ENCODE measurements at places on chromosomes 13 and 19.
A peak's percentile ranks its signal among the peaks of the same experiment; 100 is the strongest.

- DNase-seq, result no peak
Measured at GRCh38 chr19:28549680-28550277, 663.2 kb downstream of the UQCRFS1 start.

DNA sequence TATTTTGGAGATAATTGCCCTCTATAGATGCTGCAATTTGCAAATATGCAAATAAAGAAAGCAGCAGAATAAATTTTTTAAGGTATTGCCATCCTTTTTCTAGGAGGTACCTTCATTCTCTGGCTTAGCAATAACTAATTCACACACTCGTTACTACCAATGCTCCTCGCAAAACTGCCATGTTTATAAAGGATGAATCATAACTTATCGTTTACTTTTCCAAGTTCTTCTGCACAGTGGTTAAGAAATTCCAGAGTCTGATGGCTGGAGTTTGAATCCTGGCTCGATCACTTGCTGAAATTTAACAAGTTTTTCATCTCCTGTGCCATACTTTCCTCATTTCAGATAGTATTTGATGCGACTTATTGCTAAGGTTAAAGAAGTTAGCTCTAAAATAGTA lies 708.6 kb upstream of the KLHL1 start:
- DNase-seq, result no peak

- DNase-seq, result no peak
Measured at GRCh38 chr13:90272356-90272755, 1075.1 kb upstream of the MIR17HG start.

- no peak for DNase-seq
Measured at GRCh38 chr13:41658057-41658661, 200.8 kb downstream of the RGCC start.

- no peak for DNase-seq
Measured at GRCh38 chr19:313169-313987, 22.2 kb upstream of the PLPP2 start.

GRCh38 chr19:5225486-5226345 lies 114.9 kb downstream of the PTPRS start:
- no peak for DNase-seq

DNA sequence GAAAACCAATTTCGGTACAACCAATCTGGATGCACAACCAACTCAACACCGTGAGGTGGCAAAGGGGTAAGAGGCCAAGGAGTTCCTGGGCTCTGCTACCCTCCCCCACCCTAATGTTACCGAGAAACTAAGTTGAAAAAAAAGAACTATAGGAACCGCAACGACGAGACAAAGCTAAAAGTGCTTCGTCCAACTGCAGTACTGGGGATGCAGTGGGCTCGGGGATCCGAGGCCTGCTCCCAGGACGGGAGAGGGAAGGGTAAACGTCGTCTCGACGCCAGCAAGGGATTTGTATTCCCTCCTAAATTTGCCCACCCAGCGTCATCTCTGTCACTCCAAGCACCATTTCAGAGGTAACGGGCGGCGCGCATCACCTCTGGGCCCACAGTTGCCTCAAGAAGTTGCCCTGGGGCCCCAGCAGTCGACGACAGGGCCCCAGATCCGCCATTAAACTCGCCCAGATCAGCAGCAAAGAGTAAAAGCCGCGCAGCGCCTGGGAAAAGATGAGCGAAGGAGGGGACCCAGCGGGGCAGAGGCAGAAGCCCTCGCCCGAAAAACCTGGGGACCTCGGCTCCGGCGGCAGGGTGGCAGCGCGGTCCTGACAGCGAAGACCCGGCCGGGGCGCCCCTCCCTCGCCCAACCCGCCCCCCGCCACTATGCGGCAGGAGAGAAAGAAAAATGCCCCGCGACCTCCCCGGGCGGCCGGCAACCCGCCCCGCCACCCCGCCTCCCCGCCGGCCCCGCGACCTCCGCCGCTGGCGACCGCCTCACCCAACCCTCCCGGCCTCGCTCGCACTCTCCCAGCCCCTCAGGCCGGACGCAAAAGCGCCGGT lies 752 bp downstream of the ZMYM5 start:
- DNase-seq, result peak; percentile 54

DNA sequence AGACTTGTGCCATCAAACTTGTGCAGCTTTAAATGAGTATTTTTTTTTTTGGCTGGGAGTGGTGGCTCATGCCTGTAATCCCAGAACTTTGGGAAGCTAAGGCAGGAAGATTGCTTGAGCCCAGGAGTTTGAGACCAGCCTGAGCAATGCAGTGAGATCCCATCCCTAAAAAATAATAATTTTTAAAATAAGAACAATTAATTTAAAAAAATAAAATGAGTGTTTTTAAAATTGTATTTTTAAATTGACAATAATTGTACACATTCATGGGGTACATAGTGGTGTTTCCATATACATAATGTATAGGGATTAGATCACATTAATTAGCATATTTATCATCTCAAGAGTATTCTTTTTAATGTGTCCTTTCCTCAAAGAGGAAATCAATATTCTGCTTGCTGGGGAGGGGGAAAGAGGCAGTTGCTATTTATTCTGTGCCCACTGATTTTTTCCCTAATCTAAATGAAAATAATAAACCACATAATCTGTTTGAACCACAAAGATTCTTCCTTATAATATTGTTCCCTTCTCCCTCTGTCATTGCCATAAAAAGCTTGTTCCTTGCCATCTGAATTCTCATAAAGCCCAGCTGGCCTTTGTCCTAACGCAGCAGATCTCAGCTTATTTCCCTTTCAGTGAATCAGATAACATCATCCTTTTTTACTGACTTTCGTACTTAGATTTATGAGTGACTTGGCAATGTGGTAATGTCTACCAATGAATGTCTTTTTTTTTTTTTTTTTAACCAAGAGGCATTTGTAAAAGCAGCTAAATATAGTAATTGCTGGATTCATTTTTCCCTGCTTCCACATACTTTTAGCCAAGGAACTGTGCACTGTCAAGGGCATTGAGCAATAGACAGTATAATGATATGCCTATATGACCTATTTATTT lies 81.8 kb upstream of the RUBCNL start:
- no peak for DNase-seq

GRCh38 chr19:56377105-56377924 lies 16.0 kb downstream of the ZNF582 start:
- DNase-seq, result no peak

GRCh38 chr13:110714797-110715394 lies 1.4 kb downstream of the ING1 start:
- DNase-seq, result no peak

DNA sequence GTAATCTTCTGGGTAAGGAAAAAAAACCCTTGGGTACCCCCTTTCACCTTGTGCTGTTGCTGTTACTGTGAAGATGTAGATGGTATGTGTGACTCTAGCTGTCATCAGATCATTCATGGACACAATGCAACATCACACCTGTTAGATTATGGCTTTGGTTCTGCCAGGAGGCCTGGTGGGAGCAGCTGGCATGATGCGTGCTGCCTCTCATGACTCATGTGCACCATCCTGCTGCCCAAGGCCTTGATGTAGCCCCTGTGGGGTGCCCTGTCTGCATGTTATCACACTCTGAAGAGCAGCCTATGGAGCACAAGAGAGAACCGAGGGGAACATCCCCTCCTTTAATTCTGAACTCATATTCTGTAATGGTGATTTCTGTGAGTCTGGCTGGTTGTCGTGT lies 57.7 kb upstream of the TEX29 start:
- DNase-seq, result no peak

DNA sequence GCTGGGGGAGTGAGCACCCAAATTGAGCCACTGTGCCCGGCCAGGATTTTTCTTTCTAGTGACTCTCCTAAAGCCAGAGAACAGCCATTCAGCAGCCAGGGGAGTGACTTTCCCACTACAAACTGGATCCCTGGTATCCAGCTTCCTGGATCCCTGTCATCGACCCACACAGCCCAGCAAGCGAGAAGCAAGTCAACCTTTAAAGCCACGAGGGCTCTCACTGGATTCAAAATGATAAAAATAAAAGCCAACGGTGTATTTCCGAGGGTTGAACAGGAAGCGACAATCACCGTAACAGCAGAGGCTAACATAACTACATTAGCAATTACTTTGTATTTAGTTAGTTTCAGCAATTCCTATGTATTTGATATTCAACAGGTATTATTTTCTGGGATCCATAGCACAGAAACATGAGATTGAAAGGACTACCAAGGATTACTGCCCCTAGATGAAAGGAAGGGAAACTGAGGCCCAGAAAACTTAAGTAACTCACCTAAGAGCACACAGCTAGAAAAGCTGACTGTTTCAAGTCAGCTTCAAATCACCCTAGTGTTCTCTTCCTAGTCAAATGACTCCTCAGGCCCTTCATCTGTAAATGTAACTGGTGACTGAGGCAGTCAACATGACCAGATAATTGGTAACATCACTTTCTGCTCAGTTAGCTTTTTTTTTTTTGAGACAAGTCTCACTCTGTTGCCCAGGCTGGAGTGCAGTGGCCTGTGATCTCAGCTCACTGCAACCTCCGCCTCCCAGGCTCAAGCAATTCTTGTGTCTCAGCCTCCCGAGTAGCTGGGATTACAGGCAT lies 2.7 kb downstream of the RFX1 start:
- DNase-seq, result peak; percentile 66

DNA sequence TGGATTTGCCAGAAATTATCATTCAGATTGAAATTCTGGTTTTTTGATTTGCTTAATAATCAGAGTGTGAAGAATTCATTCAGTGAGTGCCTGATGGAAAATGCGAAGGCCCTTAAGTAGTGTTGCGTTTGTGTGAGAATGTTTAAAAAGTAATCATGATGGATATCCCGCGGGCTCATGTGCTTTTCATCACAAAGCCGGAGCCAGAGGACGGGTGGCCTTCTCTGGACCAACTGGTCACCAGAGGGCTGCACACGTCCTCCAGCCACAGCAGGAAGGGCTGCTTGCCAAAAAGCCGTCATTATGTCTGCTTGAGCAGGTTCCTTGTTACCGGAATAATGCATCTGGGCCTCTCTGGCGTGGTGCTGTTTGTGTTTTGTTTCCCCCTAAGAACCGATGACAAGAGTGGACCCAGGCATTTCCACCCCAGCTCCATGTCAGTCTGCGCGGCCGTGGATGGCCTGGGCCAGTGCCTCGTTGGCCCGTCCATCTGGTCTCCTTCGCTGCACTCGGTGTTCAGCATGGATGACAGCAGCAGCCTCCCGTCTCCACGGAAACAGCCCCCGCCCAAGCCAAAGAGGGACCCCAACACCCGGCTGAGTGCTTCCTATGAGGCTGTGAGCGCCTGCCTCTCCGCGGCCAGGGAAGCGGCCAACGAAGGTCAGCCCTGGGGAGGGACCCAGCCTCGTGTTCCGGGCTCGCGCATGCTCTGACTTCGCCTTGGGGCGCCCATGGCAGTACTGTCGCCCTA lies 497.7 kb downstream of the MYO16 start:
- DNase-seq, result no peak

DNA sequence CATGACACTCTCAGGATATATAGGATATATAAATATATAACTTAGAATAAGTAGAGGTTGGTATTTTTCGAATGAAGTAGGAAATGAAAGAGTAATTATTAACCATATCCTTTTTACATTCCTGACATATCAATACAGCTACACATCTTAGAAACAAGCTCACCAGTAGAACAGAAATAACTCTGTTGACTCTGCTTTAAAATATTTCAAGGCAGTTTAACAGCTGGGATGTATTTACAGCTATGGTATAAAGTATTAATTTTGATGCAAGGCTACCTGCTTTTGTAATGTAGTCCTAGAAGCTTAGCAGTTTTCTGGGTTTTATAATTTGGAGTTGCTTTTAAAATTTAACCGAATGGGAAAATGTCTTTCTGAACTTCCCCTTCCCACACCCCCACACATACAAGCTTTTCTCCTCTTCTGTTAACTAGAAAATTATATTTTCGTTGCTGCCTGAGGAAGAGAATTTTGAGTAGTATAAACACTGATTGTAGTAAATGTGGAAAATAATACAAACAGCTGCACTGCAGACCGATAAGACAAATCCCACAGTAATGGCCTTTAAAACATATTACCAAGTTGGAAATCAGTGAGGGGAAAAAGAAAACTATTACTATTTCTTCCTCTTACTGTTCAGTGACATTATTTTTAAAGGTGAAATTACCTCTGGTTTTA lies 147.7 kb downstream of the GGACT start:
- no peak for DNase-seq

DNA sequence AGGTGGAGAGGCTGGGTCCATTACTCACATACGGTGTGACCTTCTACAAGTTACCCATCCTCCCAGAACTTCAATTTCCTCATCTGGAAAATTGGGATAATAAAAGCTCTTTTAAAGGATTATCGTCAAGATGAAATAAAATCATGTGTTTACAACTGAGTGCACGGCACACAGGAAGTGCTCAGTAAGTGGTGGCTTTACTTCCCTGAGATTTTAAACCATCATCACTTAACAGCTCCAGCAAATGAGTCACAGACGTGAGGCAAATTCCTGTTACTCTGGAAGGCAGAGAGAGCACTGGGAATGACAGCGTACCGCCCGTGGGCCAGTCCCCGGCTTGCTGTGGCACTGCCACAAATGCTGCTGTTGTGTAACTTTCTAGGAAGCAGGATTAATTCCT lies 64.1 kb downstream of the MRPL57 start:
- no peak for DNase-seq

DNA sequence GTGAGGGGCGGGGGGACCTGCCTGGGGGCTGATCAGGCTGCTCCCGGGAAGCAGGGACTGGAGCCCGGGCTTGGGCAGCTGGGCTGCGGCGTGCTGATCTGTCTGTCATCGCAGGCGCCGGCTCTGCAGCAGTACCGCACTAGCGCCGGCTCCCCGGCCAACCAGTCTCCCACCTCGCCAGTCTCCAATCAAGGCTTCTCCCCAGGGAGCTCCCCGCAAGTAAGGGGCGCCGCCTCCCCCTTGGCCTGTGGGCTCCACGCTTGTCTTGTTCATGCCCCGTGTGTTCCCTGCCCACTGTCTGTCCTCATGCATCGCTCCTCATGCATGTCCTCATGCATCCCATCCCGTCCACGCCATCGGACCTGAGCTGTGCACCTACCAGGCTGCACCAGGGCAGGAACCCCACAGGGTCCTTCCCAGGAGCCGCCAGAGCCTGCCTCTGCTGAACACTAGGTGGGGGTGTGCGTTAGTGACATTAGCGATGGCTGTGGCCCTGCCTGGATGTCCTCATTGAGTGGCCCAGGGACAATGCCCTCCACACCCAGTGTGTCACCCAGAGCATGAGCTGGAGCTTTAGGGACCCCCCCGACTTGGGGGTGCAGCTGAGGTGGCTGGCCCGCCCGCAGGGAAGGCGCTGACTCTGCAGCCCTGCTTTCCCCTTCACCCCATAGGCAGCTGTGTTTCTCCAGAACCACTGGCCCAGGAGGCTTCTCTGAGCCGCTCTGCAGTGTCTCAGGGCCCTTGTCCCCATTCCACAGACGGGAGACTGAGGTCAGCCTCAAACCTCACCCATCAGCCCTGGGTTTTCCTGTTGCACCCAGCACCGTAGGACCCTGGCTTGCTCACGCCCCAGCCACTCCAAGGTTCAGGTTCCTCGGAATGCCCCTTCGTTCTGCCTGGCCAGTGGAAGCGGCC lies 19.5 kb downstream of the COMP start:
- DNase-seq, result no peak

Data from CD4-positive, alpha-beta T cell treated with Interleukin-17A for 1 hour (primary cell).